Amygdala (tissue), 56 donors: ENCODE measurements at places on chromosomes 5 and 9.

- no peak for DNase-seq
These were observed 1.3 kb upstream of the ZNF366 start for GRCh38 chr5:72508241-72509170.

GRCh38 chr5:165495829-165496380 lies 1990.5 kb downstream of the MAT2B start:
- DNase-seq = no peak

GRCh38 chr5:97002983-97003382 lies 67.1 kb downstream of the LNPEP start:
- DNase-seq = no peak

- DNase-seq = no peak
These were observed 1.2 kb upstream of the NEK6 start for GRCh38 chr9:124256517-124257069.

DNA sequence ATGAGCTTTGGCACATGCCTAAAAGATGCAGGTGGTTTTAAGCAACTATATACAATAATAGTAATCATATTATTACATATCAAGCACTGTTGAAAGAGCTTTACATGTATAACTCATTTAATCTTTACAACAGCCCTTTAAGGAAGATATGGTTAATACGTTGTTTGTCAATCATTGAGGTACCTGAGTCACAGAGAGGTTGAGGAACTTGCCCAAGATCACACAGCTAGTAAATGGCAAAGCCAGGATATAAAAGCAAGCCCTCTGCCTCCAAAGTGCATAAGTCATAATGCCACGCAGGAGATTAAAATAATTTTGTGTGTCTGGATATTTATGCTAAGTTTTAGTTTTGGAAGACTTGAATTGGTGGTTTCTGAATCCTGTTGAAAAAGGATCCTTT lies 90.2 kb downstream of the DAPK1 start:
- no peak for DNase-seq

- no peak for DNase-seq
These were observed 85.6 kb upstream of the ALDH1B1 start for GRCh38 chr9:38306899-38307298.

GRCh38 chr9:30676651-30677050 lies 1707.8 kb upstream of the ACO1 start:
- DNase-seq = no peak

- no peak for DNase-seq
These were observed 183.5 kb downstream of the RFX3 start for GRCh38 chr9:3342159-3342777.

GRCh38 chr5:55027595-55027994 lies 3.5 kb downstream of the GZMK start:
- DNase-seq = no peak
